HepG2 (cell line): ENCODE measurements at places on chromosomes 1 and 21.

DNA sequence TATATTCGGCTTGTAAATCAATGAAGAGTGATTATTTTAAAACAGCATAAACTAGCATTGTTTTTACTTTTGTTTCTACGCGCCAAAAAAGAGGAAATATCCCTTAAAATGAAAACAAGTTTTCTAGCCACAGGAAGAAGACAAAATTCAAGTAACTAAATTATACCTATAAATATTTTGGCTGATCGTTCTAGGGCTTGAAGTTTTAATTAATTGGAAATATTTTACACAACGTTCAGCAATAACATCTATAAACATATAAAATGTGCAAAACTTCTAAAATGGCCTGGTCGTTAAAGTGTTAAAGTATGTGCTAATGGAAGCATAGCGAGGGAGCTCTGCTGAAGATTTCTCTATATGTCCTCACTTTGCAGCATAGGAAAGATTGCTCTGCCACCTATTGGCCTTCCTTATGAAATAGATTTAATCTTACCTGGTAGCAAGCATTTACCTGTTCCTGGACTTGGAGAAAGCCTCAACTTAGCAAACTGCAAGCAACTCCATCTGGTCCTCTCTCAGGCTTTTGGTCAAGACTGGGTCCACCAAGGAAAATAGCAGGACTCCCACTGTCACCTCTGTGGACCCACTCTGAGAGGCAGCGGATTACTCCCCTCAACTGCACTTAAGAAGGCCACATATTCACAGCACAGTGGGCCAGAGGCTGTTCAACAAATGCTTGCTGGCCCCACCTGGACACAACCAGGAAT, 351.3 kb upstream of the RUNX1 start:
- peak; percentile 67 for DNase-seq

GRCh38 chr1:14549897-14550620, 48.4 kb upstream of the KAZN start:
- no peak for DNase-seq

- DNase-seq = no peak
Observed at GRCh38 chr1:101797722-101798121, 199.0 kb downstream of the OLFM3 start.

DNA sequence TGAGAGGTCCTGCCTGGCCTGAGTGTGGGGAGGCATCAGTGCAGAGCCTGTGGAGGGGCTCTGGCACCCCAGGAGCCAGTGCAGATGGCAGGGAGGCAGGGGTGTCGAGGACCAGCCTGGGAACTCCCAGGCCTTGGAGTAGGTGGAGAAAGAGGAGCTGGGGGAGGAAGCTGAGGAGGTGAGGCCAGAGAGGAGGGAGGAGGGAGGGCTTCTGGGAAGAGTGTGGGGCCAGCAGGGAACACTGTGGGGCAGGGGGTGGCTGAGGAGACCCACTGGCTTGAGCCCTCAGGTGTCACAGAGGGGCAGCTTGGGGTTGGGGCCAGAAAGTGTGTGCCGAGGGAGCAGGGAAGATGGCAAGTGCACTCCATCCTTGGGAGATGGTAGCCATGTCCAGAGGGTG, 3.8 kb downstream of the COQ8A start:
- no peak for DNase-seq

- no peak for DNase-seq
Observed at GRCh38 chr1:4351453-4351852, 303.0 kb upstream of the AJAP1 start.

DNA sequence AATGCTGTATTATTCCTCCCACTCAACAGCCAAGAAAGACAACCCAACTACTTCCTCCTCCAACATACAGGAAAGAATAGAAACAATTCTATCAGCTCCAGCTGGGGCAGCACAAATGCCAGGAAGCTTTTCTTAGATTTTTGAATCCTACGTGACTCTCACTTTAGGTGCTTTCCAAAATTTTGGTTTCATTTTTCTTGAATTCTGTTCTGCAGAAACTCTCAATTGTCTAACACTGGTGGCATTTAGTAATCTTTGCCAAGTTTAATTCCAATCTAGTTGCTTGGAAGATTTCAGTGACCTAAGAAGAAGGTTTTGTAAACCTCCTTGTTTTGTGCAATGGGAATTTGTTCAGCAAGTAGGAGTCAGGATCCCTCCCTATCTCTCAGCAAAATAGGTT, 37.1 kb upstream of the DOCK7 start:
- DNase-seq = no peak

DNA sequence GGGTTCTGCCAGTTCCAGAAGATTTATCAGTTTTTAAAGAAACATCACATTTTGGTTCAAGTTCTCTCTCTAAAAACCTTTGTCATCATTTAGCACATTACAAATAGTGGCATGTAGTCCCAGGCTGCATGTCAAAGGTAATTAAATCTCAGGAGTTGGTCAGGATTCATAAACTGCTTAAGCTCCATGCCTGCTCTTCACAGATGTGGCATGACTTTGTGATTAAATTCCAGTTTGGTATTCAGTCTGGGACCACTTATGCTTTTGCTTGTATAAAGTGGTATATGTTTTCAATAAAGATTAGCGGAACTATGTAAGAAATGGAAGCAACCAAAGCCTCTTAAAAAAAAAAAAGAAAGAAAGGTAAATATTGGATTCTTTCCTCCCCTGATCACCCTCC, 408.0 kb downstream of the DISC1 start:
- no peak for DNase-seq
